ENCODE measurements at places on chromosomes 12 and 14. TPM values are rescaled to one million over a fixed set of nuclear protein-coding genes. Genes with fewer than 3 reads are reported as not detected.

PLA2G1B gene
- not detected for total RNA-seq

ASB2 gene
- total RNA-seq, result 0.60 TPM

ABCB9 gene
- 6.7 TPM for total RNA-seq

PIANP gene
- 3.9 TPM for total RNA-seq

KRT72 gene
- total RNA-seq, result 2.9 TPM

CRIP2 gene
- total RNA-seq, result 11.2 TPM

SLC5A8 gene
- 1.0 TPM for total RNA-seq

BCL2L14 gene
- 3.3 TPM for total RNA-seq

SLC8B1 gene
- 77.7 TPM for total RNA-seq

CD163 gene
- total RNA-seq, result 0.14 TPM

CACNA1C gene
- 14.3 TPM for total RNA-seq

GPR132 gene
- total RNA-seq, result 0.24 TPM

SCN8A gene
- 2.6 TPM for total RNA-seq

All from type B pancreatic cell (in vitro differentiated cells).